ENCODE measurements at places on chromosomes 7 and 10. TPM values are rescaled to one million over a fixed set of nuclear protein-coding genes. Genes with fewer than 3 reads are reported as not detected.

Gene PNLIPRP2
- total RNA-seq = not detected

DNA sequence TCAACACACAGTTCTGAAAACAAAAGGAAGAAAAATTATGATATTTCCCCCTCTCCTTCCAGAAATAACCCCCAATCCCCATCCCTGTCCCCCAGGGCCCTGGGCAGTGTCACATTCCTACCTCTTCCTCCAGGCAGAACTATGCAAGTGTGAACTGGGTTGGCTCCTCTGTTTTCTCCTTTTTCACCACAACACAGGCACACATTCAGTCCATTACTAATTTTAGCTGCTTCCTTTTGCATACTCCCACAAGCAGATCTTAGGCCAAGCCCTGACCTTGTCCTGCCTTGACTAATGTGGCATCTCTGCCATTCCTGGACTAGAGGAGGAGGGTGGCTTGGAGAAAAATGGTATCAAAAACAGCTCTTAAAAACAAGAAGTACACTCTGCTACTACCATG is 208.1 kb downstream of the HDAC9 start:
- no peak for DNase-seq
- H3K27me3 ChIP-seq = no peaks in the 10 kb centered on the region
- H3K27ac ChIP-seq = no peak overlapping the region
- no peak overlapping the region for H3K4me3 ChIP-seq
- no peaks in the 10 kb centered on the region for H3K36me3 ChIP-seq
- H3K4me1 ChIP-seq = no peaks in the 10 kb centered on the region

Gene PLCE1
- total RNA-seq = 19.7 TPM

GRCh38 chr7:155233311-155234157 is 64.1 kb upstream of the INSIG1 start:
- H3K4me3 ChIP-seq = no peak overlapping the region
- H3K36me3 ChIP-seq = no peaks in the 10 kb centered on the region
- no peak for DNase-seq
- H3K27me3 ChIP-seq = no peaks in the 10 kb centered on the region
- H3K4me1 ChIP-seq = no peaks in the 10 kb centered on the region

DNA sequence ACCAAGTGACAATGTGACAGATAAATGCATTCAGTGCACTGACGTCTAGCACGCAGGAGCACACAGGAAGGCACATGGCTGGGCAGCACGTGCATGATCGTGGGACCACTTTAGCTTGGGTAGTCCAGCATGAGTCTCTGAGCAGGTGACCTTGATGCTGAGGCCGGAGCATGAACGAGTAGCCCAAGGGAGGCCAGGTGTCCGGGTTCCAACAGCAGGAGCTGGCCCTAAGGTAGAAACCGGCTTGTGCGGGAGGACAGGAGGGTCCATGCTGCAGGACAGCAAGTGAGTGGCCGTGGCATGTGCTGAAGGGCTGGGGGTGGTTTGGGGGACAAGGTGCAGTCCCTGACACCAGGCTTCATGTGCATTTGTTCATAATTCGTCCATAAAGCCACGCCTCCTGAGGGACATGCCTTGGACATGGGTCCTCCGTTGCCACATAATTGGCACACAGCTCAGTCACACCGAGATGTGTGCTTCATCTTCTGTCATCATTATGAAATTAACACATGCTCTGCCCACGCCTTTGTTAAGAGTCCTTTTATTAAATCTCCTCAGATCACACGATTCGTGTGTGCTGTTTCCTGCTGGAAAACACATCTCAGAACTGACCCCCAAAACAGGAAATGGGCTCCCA is 3.1 kb upstream of the STK32C start:
- no peak overlapping the region for H3K27ac ChIP-seq
- no peak overlapping the region for H3K4me3 ChIP-seq
- peaks cover 11% of the 10 kb centered on the region for H3K4me1 ChIP-seq
- H3K27me3 ChIP-seq = no peaks in the 10 kb centered on the region

Gene TBC1D12
- 18.3 TPM for total RNA-seq

- no peak for DNase-seq
- H3K27ac ChIP-seq = no peak overlapping the region
- H3K27me3 ChIP-seq = no peaks in the 10 kb centered on the region
- no peaks in the 10 kb centered on the region for H3K36me3 ChIP-seq
- H3K4me3 ChIP-seq = no peak overlapping the region
Observed at GRCh38 chr7:11232462-11232861, 258.8 kb downstream of the PHF14 start.

- H3K4me3 ChIP-seq = no peak overlapping the region
- H3K27ac ChIP-seq = no peak overlapping the region
Observed at GRCh38 chr10:118258285-118258684, 83.8 kb downstream of the FAM204A start.

GRCh38 chr10:94963901-94964300 is 25.4 kb downstream of the CYP2C9 start:
- DNase-seq = peak; percentile 7
- no peaks in the 10 kb centered on the region for H3K27me3 ChIP-seq
- H3K4me1 ChIP-seq = no peaks in the 10 kb centered on the region

DNA sequence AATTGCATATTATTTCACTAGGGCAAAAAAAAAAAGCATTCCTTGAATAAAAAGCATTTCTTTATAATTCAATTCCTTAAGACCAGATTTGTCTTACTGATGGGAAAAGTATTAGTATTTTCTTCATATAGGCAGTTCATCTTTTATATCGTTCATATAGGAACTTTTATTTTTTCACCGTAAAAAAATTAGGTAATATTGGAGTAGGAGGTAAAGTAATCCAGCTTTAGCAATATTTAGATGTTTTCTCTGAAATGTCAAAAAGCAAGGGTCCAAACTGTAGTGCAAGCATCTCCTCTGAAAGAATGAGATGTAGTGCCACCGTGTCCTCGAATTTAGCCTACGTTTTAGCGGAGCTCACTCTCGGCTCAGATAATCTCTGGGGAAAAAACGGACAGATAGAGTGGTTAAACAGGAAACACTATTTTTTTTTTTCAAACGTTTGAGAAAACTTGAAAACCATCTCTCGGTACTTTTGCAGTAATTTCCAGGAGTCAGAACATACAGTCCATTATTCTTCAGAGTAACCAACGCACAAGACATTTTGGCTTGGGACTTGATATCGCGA is 5.5 kb upstream of the SPAG6 start:
- H3K27ac ChIP-seq = peak overlapping the region; percentile 89
- H3K4me3 ChIP-seq = peak overlapping the region; percentile 72

- no peak for DNase-seq
- H3K36me3 ChIP-seq = no peaks in the 10 kb centered on the region
- H3K4me1 ChIP-seq = no peaks in the 10 kb centered on the region
- no peaks in the 10 kb centered on the region for H3K27me3 ChIP-seq
- no peak overlapping the region for H3K27ac ChIP-seq
Observed at GRCh38 chr7:52670608-52671225, 364.7 kb upstream of the POM121L12 start.

DNA sequence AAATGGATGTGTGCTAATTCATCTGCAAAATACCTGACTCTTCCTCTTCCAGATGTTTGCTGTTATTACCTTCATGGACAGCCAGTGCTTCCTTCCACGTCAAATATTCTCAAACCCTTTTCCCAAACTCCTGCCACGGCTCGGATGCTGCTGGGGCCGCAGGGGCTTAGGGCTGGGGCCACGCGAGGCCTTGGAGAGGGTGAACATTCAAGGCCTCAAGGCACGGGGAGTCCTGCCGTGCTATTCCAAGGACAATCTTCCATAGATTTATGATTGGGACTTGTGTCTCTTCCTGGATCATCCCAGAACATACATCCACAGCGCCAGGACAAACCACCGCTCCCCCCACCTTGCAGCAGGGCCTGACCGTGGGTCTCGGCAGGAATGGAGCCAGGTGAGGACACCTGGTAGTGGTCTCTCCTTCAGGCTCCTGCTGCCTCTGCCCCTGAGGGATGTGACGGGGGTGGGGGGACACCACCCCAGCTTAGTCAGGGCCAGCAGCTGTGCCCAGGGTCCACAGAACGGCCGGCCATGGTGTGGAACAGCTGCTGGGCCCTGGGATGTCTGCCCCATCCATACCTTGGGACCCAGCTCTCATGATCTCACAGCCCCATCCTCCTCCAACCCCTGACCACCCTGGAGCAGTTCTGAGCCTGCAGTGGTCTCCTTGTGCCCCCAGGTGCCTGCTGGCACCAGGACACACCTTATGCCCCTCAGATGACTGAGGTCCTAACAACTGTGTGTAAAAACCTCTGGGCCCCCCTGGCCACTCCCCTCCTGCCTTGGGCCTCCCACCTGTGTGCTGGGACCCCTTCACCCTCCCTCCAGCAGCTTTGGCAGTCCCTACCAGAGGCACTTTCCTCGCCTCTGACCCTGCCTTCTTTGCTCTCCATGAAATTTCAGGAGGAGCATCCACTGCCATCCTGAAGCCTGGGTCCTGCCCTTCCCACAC is 16.7 kb downstream of the VIPR2 start:
- H3K36me3 ChIP-seq = no peaks in the 10 kb centered on the region
- H3K27me3 ChIP-seq = no peaks in the 10 kb centered on the region
- no peak overlapping the region for H3K4me3 ChIP-seq
- DNase-seq = no peak

Gene ZNF775
- 5.7 TPM for total RNA-seq

- H3K27me3 ChIP-seq = no peaks in the 10 kb centered on the region
- H3K36me3 ChIP-seq = no peaks in the 10 kb centered on the region
- H3K27ac ChIP-seq = no peak overlapping the region
- no peak for DNase-seq
Observed at GRCh38 chr10:77231375-77231774, 406.2 kb downstream of the KCNMA1 start.

Gene ZSCAN25
- 32.4 TPM for total RNA-seq

DNA sequence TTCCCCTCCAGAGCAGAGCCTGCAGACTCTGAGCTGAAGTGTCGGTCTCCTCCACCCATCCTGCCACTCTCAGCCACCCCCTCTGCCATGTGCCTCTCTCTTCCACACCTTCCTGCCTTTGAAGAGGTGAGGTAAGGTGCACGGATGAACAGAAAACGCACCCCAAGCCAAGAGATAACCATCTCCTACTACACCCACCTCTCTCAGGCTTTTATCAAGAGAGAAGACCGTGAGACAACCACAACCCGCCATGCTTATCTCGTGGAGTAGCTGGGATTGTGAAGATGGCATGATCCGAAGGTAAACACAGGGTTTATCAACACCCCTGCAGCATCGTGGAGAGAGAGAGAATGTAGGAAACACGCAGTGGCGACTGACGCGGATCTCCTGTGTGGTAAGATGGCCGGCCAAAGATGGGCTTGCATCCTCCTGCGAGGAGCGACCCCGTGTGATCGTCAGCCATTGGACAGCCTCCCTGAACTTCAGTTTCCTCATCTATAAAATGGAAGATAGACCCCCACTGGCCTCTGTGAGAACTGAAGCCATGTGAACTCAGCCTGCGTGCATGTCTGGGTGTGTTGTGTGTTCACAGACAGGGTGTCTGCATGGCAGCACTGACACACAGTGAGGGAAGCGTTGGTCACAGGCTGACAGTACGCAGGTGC is 219.0 kb downstream of the DIP2C start:
- H3K36me3 ChIP-seq = no peaks in the 10 kb centered on the region
- H3K27ac ChIP-seq = no peak overlapping the region
- DNase-seq = no peak

DNA sequence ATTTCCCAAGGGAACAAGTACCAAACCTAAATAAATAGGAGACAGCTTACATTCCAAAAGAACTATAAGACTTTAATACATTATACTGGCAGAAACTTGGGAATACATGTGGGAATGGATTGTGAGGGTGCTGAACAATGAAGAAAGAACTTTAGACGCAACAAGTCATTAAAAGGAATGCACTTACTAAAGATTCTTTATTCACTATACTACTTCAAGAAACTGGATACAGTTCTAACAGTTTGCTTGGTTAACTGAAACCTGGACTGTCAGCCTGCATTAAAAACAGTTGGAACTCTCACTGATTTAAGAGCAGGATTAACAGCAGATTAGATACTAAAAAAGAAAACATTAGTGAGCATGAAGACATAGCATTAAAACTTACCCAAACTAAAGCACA is 12.0 kb downstream of the CACUL1 start:
- no peaks in the 10 kb centered on the region for H3K27me3 ChIP-seq
- no peak overlapping the region for H3K27ac ChIP-seq
- H3K36me3 ChIP-seq = no peaks in the 10 kb centered on the region
- DNase-seq = no peak

Gene MBLAC1
- total RNA-seq = 3.2 TPM

Gene HMX2
- total RNA-seq = not detected

DNA sequence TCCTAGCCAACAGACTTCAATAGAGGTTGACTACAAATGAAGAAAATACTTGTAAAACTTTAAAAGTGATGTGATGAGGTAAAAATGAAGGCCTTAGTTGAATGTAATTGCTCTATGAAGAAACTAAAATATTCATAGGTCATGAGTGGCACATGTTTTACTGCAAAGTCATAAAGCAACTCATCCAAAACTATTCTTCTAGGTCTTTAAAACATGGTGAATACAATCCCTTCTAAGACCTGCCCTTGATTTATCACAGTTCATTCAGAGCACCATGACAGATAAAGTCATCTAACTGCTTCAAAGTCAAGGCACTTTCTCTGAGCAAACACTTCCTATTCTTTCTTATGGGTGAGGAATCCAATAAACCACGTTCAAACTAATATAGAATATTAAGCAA is 713.5 kb downstream of the SORCS1 start:
- H3K4me1 ChIP-seq = no peaks in the 10 kb centered on the region
- no peak for DNase-seq
- no peak overlapping the region for H3K27ac ChIP-seq
- no peak overlapping the region for H3K4me3 ChIP-seq
- H3K27me3 ChIP-seq = no peaks in the 10 kb centered on the region
- no peaks in the 10 kb centered on the region for H3K36me3 ChIP-seq

DNA sequence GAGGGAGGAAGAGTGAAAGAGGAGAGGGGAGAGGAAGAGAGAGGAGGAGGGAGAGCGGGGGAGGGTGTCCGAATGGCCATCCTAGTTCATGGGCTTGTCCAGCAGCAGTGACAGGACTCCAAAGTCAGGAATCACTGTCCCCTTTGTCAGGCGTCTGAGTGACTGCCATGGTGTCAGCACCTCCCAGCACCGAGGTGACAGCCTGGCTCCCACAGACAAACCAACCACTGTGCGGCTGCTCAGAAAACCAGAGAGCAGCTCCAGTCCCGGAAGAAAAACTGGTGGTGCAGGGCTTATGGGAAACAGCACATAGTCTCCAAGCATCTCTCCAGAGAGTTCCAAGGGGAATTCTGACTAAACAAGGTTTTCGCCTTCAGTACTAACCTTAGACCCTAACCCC is 18.9 kb upstream of the FGFR2 start:
- H3K4me3 ChIP-seq = no peak overlapping the region
- DNase-seq = no peak
- no peak overlapping the region for H3K27ac ChIP-seq
- no peaks in the 10 kb centered on the region for H3K27me3 ChIP-seq
- no peaks in the 10 kb centered on the region for H3K4me1 ChIP-seq
- no peaks in the 10 kb centered on the region for H3K36me3 ChIP-seq

Gene ZFAND2A
- 44.2 TPM for total RNA-seq

Gene GRM3
- total RNA-seq = not detected

- no peaks in the 10 kb centered on the region for H3K27me3 ChIP-seq
- no peak for DNase-seq
- no peaks in the 10 kb centered on the region for H3K4me1 ChIP-seq
- no peaks in the 10 kb centered on the region for H3K36me3 ChIP-seq
Observed at GRCh38 chr10:133590226-133590969, 25.0 kb upstream of the SYCE1 start.

Data from thyroid gland (tissue), 4 donors.